ENCODE measurements at places on chromosomes 7 and 10. TPM values are rescaled to one million over a fixed set of nuclear protein-coding genes. Genes with fewer than 3 reads are reported as not detected.

DNA sequence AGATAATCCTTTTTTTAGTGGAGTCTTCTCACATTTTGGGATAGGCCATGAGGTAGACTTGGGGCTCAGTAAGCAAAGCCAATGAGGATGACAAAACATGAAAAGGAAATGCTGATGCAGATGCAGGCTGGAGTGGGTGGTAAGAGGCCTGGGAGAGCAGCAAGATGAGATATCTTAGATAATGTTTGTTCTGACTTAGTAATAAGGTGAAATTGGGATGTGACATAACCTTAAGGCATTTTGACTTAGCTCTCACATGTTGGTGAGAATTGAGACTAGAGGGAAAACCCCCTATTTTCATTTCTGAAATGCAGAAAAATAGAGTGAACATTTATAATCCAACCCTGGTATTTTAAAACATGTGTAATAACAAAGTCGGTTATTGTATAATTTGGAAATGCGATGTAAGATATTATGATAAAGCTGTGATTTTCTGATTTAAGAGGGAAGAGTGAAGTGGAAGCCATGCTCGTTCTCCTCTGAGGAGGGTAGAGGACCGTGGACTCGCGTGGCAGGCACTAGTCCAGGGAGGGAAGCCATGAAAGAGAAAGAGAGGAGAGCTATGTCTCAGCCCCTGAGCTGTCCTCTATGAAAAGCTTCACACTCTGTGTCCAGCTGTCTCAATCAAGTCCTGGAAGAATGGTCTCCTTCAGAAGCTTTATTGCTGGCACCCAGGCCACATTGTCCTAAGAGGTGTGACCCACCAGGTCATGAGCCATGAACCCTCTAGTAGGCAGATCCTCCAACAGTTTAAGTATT, 57.3 kb downstream of the ST7 start:
- DNase-seq: no peak
- H3K27me3 ChIP-seq: no peaks in the 10 kb centered on the region
- H3K4me1 ChIP-seq: peaks cover 18% of the 10 kb centered on the region
- H3K27ac ChIP-seq: no peak overlapping the region

DNA sequence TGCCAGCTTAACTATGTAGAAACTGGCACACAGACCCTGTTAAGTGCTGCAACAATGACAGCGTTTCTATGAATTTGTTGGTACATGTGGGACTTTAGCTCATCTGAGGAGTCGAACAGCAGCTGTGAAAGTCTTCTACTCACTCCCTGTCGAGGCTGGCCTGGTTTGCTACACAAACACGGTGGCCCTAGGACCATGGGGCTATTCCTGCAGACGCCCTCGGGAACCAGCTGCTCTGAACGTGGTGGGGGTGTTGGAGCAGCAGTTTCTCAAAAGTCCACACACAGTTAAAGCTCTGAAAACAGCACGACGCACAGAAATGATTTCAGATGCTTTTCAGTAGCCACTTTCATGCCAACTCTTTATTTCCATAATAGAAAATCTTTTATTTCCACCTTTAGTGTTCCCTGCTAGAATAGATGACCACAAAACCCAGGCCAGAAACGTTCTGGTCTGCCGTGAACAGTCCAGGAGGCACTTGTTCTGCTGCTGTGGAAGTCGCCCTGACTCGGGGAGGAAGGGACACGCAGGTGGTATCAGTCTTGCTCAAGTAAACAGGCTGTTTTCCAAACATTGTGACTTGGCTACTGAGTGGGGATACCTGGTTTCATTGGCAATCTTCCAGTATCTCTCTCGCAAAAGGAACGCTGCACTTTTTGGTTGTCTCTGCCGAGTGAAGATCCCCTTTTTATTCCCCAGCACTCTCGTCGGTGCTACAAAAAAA, 21.5 kb downstream of the GUSB start:
- peaks cover 5% of the 10 kb centered on the region for H3K4me1 ChIP-seq
- H3K27me3 ChIP-seq: no peaks in the 10 kb centered on the region
- peaks cover 78% of the 10 kb centered on the region for H3K36me3 ChIP-seq
- DNase-seq: no peak
- no peak overlapping the region for H3K4me3 ChIP-seq

The COBL gene
- 7.3 TPM for total RNA-seq

The LRIT1 gene
- total RNA-seq: not detected

- H3K4me1 ChIP-seq: peaks cover 6% of the 10 kb centered on the region
- peak overlapping the region; percentile 55 for H3K27ac ChIP-seq
- no peaks in the 10 kb centered on the region for H3K27me3 ChIP-seq
- H3K36me3 ChIP-seq: no peaks in the 10 kb centered on the region
- no peak overlapping the region for H3K4me3 ChIP-seq
These were observed 96.8 kb downstream of the DKK1 start for GRCh38 chr10:52410916-52411315.

The POLR1F gene
- total RNA-seq: 21.4 TPM

DNA sequence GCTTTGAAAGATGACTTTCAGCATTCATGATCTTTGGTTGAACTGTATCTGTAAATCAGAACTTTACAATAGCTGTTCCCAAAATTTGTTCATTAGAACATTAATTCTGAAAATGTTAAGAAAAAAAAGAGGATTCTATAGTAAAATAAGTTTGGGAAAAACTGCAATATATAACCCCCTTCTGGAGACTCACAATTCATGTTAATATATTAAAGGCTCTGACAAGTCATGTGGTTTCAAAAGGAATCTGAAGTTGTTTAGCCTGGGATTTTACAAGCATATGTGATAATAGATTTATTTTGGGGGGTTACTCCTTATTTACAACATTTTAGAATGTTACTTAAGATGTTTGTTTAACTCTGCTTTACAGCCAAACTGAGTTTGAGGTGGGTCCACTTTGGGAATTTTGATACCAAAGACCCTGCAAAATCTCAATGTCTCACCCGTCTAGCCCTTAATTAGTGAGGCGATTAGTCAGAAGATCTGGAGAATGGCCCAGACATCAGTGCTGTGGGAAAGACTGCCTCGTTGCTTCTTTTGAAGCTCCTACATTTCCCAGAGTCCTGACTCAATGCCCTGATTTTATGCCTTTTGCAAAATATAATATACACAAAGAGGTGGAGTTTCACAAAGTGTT, 40.0 kb downstream of the CDK1 start:
- peak; percentile 33 for DNase-seq
- no peaks in the 10 kb centered on the region for H3K36me3 ChIP-seq
- H3K27ac ChIP-seq: no peak overlapping the region
- H3K4me1 ChIP-seq: no peaks in the 10 kb centered on the region

DNA sequence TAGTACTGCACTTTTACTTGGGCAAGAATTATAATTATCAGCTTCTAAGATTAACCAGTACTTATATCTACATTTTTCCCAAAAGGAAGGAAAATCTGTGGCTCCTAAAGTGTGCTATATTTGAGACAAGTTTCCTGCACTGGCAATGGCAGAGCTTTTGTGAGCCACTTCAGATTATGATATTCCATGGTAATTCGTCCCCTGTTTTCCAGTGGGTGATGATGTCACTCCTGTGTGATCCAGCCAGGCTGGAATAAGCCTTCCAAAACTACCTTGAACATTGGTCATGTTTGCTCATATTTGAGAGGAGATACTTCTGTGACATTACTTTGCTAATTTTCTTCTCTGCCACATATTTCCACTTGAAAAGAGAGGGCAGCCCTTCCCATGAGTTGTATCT, 302.1 kb downstream of the MDFIC start:
- H3K4me3 ChIP-seq: no peak overlapping the region
- H3K4me1 ChIP-seq: no peaks in the 10 kb centered on the region
- H3K27me3 ChIP-seq: peaks cover 28% of the 10 kb centered on the region
- no peak for DNase-seq
- no peak overlapping the region for H3K27ac ChIP-seq

The SFXN2 gene
- 7.2 TPM for total RNA-seq

DNA sequence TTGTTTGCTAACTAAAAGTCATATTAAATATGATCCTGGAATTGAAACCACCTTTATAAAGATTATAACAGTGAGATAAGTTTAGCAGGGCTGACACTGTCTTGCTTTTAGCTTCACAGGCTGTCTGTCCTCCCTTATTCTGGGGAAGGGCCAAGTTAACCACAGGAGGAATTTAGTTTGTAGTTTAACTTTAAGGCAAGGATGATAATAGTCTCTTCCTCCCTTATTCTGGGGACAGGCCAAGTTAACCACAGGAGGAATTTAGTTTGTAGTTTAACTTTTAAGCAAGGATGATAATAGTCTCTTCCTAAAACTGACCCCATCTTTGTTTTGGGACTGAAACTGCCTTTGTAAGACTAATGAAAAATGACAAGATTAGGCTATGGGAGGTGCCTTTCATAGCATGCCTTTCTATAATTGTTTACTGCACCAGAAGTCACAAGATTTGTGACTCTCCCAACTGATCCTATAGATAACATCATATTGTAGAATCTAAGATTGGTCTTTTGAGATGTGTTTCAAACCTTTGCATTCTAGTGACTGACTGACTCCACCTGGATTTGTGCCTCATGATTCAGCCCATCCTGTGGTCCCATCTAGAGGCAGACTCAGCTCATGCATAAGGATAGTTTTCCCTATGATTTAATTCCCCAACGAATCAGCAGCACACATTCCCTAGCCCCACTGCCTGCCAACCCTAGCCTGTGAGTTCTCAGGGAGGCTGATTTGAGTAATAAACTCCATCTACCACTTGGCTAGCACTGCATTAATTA, 212.0 kb downstream of the MAGI2 start:
- H3K27ac ChIP-seq: no peak overlapping the region
- no peak overlapping the region for H3K4me3 ChIP-seq
- H3K27me3 ChIP-seq: peaks cover 46% of the 10 kb centered on the region
- DNase-seq: no peak
- H3K36me3 ChIP-seq: no peaks in the 10 kb centered on the region
- no peaks in the 10 kb centered on the region for H3K4me1 ChIP-seq

- no peak overlapping the region for H3K4me3 ChIP-seq
- no peak for DNase-seq
- no peaks in the 10 kb centered on the region for H3K36me3 ChIP-seq
These were observed 308.6 kb upstream of the NRP1 start for GRCh38 chr10:33643042-33643441.

- no peak overlapping the region for H3K4me3 ChIP-seq
- no peak for DNase-seq
- peaks cover 4% of the 10 kb centered on the region for H3K4me1 ChIP-seq
- H3K27me3 ChIP-seq: no peaks in the 10 kb centered on the region
These were observed 19.8 kb upstream of the SLC29A3 start for GRCh38 chr10:71299071-71299785.

DNA sequence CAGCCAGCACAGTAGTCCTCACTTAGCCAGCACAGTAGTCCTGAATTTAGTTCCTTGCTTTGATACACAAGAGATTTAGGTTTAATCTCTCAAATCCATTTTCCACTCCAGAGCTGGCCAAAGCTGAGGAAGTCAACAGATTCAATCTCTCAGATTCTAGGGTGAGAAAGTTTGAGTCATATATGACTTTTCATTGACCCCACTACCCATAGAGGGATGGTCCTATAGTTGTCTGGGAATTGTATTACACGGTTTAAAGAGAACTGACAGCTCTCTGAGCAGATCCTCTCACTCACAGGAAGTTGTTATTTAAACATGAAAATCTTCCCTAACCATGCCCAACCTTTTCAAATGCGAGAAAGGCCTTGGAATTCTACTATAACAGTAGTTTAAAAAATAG, 641.8 kb upstream of the SEMA3D start:
- H3K4me1 ChIP-seq: no peaks in the 10 kb centered on the region
- no peak overlapping the region for H3K4me3 ChIP-seq
- peaks cover 50% of the 10 kb centered on the region for H3K27me3 ChIP-seq
- no peak overlapping the region for H3K27ac ChIP-seq

The VGF gene
- total RNA-seq: 12.8 TPM
